Tibial nerve (tissue), 4 donors: ENCODE measurements at places on chromosomes 6 and 20.

DNA sequence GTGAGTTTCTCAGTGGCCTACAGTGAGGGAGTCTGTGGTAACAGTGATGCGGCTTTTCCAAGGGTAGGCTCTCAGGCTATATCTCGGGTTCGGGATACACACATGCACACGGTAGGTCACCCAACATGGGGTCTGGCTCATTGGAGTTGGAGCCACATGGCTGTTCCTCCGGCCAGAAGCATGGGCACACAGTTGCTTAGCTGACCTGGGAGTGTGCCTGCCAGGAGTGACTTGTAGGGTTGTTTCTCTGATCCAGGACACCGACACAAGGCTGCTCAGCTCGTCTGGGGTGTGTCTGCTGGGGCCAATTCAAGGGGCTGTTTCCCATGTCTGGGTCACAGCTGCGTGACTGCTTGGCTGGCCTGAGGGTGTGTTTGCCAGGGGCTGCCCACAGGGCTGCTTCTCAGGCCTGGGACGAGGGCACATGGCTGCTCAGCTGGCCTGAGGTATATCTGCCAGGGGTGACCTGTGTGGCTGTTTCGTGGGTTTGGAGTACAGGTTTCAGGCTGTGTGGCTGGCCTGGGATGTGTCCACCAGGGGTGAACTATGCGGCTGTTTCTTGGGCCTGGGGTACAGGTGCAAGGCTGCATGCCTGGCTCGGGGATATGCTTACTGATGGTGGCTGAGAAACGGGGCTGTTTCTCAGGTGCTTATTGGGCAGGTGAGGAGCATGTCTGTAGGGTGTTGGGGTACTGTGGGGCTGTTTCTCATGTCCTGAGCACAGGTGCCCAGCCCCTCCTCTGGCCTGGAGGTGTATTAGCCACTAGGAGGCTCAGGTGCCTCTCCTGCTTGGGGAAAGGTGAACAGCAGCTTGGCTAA lies 15.2 kb downstream of the KIF25 start:
- no peaks in the 10 kb centered on the region for H3K36me3 ChIP-seq
- H3K4me1 ChIP-seq = no peaks in the 10 kb centered on the region
- no peak overlapping the region for H3K4me3 ChIP-seq
- H3K27me3 ChIP-seq = no peaks in the 10 kb centered on the region

GRCh38 chr6:87182321-87182720 lies 27.0 kb downstream of the ZNF292 start:
- H3K36me3 ChIP-seq = peaks cover 15% of the 10 kb centered on the region
- H3K4me3 ChIP-seq = no peak overlapping the region

- no peak overlapping the region for H3K27ac ChIP-seq
- no peaks in the 10 kb centered on the region for H3K36me3 ChIP-seq
- DNase-seq = no peak
- no peak overlapping the region for H3K4me3 ChIP-seq
- no peaks in the 10 kb centered on the region for H3K27me3 ChIP-seq
- H3K4me1 ChIP-seq = no peaks in the 10 kb centered on the region
These were observed 265.1 kb upstream of the CEP162 start for GRCh38 chr6:84492241-84493165.

DNA sequence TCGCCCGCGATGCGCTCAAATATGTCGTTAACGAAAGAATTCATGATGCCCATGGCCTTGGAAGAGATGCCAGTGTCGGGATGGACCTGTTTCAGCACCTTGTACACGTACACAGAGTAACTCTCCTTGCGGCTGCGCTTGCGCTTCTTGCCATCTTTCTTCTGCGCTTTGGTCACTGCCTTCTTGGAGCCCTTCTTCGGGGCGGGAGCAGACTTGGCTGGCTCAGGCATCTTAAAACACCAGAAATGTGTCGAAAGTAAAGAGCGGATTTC lies 36.4 kb downstream of the HFE start:
- no peaks in the 10 kb centered on the region for H3K36me3 ChIP-seq
- H3K4me3 ChIP-seq = peak overlapping the region; percentile 90
- no peaks in the 10 kb centered on the region for H3K27me3 ChIP-seq
- peak overlapping the region; percentile 99 for H3K27ac ChIP-seq
- DNase-seq = peak; percentile 61

- DNase-seq = no peak
- no peaks in the 10 kb centered on the region for H3K4me1 ChIP-seq
- H3K4me3 ChIP-seq = no peak overlapping the region
These were observed 145.3 kb upstream of the NRN1 start for GRCh38 chr6:6152060-6152459.

GRCh38 chr6:166253778-166254204 lies 54.4 kb downstream of the PRR18 start:
- H3K36me3 ChIP-seq = no peaks in the 10 kb centered on the region
- peaks cover 13% of the 10 kb centered on the region for H3K4me1 ChIP-seq
- peak overlapping the region; percentile 51 for H3K4me3 ChIP-seq

GRCh38 chr6:145349950-145350510 lies 385.3 kb downstream of the EPM2A start:
- no peaks in the 10 kb centered on the region for H3K4me1 ChIP-seq
- no peak for DNase-seq
- H3K4me3 ChIP-seq = no peak overlapping the region
- no peaks in the 10 kb centered on the region for H3K27me3 ChIP-seq
- no peaks in the 10 kb centered on the region for H3K36me3 ChIP-seq

GRCh38 chr6:75334266-75335040 lies 49.9 kb upstream of the TMEM30A start:
- H3K36me3 ChIP-seq = no peaks in the 10 kb centered on the region
- no peak for DNase-seq
- no peak overlapping the region for H3K4me3 ChIP-seq
- no peak overlapping the region for H3K27ac ChIP-seq

DNA sequence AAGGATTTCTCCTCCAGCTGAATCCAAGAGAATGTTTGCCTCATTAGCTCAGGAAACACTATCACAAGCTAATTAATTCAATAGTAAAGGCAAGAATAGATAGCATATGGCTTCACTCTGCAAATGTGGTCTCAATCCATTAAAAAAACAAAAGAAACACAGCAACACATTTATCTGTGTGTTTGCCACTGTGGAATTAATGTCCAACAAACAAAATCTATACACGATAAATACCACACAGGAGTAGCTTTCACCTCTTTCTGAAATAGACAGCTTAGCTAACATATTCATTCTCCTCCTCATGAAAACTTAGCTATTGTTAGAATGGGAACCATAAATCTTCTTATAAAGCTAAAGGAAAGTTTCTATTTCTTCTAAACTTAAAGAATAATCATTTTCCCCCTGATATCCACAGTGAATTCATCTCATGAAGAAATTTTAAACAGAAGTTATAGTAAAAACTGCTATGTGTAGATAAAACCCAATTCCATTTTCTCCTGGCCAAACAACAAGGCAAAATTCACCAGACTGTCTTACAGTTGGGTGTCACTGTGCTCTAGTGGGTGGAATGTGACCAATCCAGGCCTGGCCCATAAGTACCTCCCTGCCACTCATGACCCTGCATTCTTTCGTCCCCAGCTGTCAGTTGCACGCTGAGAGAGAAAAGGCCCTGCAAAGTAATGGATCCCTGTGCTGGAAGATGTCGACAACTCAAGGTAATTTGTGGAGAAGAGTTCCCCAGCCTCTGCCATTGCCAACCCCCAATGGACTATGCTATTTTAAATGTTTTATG lies 92.9 kb upstream of the NRSN1 start:
- no peaks in the 10 kb centered on the region for H3K4me1 ChIP-seq
- no peaks in the 10 kb centered on the region for H3K36me3 ChIP-seq
- H3K27me3 ChIP-seq = no peaks in the 10 kb centered on the region
- H3K27ac ChIP-seq = no peak overlapping the region
- DNase-seq = no peak
- no peak overlapping the region for H3K4me3 ChIP-seq

DNA sequence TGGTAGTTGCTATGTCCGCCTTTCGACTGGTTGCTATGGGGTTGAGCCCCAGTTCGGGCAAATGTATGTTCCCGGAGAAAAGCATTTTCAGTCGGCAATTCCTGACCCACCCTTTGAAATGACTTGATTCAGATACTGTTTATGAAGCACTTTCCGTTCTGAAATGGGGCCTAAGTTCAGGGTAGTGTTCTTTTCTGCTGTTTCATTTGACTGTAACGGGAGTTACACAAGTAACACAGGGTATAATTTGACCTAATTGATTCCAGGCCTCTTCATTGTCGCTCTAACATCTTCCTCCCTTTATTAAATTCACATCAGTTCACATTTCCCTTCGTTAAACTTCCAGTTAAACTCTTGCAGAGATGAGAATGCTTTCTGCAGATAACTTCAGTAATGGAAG lies 85.5 kb downstream of the BMP6 start:
- no peaks in the 10 kb centered on the region for H3K27me3 ChIP-seq
- no peaks in the 10 kb centered on the region for H3K36me3 ChIP-seq
- H3K4me3 ChIP-seq = no peak overlapping the region
- no peak overlapping the region for H3K27ac ChIP-seq

- no peak overlapping the region for H3K27ac ChIP-seq
- DNase-seq = no peak
- H3K4me3 ChIP-seq = no peak overlapping the region
- no peaks in the 10 kb centered on the region for H3K36me3 ChIP-seq
These were observed 498.7 kb downstream of the PREX1 start for GRCh38 chr20:48329031-48329615.

DNA sequence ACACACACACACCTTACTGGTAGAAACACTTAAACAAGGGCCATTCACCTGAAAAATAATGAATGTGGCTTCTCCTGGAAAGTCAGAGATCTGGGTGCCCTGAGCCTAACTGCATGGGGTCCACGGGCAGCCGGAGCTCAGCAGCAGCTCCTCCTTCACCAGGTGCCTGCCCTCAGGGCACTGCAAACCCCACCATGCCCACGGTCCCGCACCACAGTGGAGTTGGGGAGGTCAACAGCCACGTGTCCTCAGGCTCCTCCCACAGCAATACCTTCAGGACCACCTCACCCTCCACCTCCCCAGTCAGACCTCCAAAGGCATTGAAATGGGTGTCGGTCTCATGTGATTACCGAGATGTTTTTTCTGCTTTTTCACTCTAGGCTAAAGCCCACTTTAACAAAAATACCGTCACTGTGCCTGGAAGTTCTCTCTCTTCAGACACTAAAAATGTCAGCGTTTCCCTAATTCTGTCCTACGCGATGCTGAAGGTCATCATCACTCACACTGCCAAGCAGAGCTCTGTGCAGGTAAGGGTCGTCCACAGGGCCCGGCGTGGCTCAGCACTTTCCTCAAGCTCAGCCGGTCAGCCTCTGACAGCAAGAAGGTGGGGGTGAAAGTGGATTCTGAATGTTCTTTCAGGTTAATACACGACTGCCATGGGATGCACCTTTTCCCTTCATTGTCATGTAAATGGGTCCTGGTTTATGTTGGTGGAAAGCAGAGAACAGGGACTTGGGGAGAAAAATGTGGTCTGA lies 48.9 kb downstream of the CDK5RAP1 start:
- DNase-seq = no peak
- peaks cover 4% of the 10 kb centered on the region for H3K36me3 ChIP-seq
- H3K4me1 ChIP-seq = no peaks in the 10 kb centered on the region
- H3K4me3 ChIP-seq = no peak overlapping the region

DNA sequence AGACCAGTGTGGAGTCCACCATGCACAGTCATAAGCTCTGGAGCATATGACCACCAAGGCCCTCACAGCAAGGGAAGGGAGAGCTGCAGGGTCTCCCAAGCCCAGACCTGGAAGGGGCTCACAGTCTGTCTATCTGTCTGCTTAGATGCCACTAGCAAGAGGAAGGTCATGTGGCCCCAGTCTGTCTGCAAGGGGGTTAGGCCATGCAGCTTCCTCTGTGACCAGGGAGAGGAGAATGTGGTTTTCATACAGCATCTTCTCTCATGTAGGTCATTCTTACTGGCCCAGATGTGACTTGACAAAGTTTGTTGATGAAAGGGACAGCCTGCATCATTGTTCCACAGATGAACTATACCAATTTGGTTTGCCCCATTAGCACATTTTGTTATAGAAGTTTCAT lies 260.8 kb downstream of the FARS2 start:
- DNase-seq = no peak
- no peaks in the 10 kb centered on the region for H3K36me3 ChIP-seq
- H3K4me3 ChIP-seq = no peak overlapping the region
- no peaks in the 10 kb centered on the region for H3K27me3 ChIP-seq
- H3K27ac ChIP-seq = no peak overlapping the region

- H3K27me3 ChIP-seq = no peaks in the 10 kb centered on the region
- no peak overlapping the region for H3K4me3 ChIP-seq
- DNase-seq = peak; percentile 53
- H3K4me1 ChIP-seq = peaks cover 33% of the 10 kb centered on the region
- peak overlapping the region; percentile 76 for H3K27ac ChIP-seq
- no peaks in the 10 kb centered on the region for H3K36me3 ChIP-seq
These were observed 45.1 kb upstream of the PNRC1 start for GRCh38 chr6:89035252-89036101.

DNA sequence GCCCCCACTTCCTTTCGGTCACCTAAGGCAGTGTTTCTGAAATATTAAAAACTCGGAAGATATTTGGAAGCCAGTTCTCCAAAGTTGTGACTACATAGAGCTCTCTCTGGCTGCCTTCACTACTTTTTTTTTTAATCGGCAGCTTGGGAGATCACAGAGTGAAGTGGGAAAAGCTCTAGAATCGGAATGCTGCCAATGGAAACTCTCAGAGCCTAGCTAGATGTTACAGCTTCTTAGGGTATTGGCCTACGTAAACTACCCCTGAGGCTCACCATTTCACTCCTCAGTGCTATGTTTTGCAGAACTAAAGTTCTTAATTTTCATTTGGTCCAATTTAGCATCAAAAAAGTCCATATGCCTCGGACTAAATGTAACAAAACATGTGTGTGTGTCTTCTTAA lies 14.5 kb downstream of the SERPINB1 start:
- no peak for DNase-seq
- H3K36me3 ChIP-seq = peaks cover 15% of the 10 kb centered on the region
- H3K27ac ChIP-seq = no peak overlapping the region
- no peaks in the 10 kb centered on the region for H3K4me1 ChIP-seq
- no peak overlapping the region for H3K4me3 ChIP-seq

- H3K27ac ChIP-seq = no peak overlapping the region
- no peaks in the 10 kb centered on the region for H3K27me3 ChIP-seq
- H3K36me3 ChIP-seq = no peaks in the 10 kb centered on the region
- H3K4me1 ChIP-seq = no peaks in the 10 kb centered on the region
These were observed 83.2 kb downstream of the SLC22A23 start for GRCh38 chr6:3373597-3374203.

DNA sequence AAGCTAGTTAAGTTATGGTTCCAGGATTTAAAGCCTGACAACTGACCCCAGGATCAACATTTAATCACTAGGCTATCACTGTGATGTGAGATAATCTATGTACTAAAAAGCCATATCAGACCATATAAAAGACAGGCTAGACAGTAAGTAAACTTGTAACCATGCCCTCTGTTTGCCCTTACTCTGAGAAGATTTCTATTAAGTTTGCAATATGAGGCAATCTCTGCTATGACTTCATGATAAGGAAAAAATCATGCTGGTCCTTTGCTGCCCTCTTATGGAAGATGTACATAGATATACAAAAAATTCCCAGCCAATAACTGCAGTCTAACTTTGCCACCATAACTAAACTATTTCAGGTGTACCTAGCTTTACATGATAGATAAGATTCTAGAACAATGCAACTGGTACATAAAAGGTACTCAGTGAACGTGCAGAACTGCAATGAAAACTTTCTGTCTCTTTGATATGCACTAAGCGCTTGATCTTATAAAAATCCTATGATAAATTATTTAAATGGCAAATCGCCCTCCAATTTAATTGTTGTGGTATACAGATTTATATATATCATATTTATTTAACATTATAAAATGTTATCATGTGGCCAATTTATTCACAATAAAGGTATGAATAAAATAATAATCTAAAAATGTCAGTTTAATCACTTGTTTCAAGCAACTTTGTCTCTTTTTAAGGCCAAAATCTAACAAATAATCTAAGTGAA lies 70.5 kb downstream of the FAM217A start:
- H3K27me3 ChIP-seq = no peaks in the 10 kb centered on the region
- no peak overlapping the region for H3K27ac ChIP-seq
- no peaks in the 10 kb centered on the region for H3K4me1 ChIP-seq
